Mucosa of descending colon (tissue), 3 donors: ENCODE measurements at places on chromosomes 4 and X. TPM values are rescaled to one million over a fixed set of nuclear protein-coding genes. Genes with fewer than 3 reads are reported as not detected.
A peak's percentile ranks its signal among the peaks of the same experiment; 100 is the strongest.

NHSL2 gene
- 4.8 TPM for total RNA-seq

TRAM1L1 gene
- 0.79 TPM for total RNA-seq

ARHGEF6 gene
- total RNA-seq, result 17.2 TPM

DNA sequence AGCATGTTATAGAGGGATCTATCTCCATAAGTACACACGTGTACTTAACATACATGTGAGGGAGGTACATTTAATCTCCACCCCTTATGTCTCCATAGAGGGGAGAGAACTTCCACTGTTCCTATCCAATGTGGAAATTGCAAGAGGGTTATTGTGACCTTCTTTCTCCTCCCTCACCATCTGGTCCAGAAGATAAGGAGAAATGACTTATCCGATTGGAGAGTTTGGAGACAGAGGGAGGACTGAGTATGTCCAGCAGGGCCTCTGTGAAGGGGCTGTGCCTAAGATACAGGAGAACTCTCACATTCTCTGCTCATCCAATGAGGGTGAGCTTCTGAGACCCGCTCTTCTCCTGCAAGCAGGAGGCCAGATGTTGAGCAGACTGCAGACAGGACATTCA, 113.1 kb downstream of the QDPR start:
- no peak for DNase-seq

GRCh38 chrX:38919853-38920528, 118.7 kb downstream of the MID1IP1 start:
- DNase-seq, result no peak

- DNase-seq, result no peak
These were observed 35.9 kb downstream of the ADRA2C start for GRCh38 chr4:3801931-3802550.

GRCh38 chrX:71103110-71103983, 3.2 kb downstream of the CXorf65 start:
- DNase-seq, result peak; percentile 67

DNA sequence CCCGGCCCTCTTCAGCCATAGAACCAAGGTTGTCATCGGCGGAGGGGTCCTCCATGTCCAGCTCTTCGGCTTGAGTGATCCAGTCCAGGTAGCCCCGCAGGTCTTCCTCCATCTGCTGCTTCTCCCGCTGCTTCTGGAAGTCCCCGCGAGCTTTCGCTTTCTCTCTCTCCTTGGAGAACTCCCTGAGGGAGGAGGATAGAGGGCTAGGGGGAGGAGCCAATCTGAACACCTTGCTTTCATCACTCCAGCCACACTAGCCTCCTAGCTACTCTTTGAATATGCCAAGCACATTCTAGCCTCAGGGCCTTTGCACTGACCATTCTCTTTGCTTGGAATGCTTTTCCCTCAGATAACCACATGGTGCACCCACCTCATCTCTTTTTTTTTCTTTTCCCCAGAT, 6.2 kb downstream of the CACNA1F start:
- DNase-seq, result no peak

- DNase-seq, result no peak
These were observed 32.2 kb downstream of the RNF212 start for GRCh38 chr4:1080961-1081688.

GRCh38 chrX:28595346-28595745, 8.1 kb downstream of the IL1RAPL1 start:
- DNase-seq, result no peak
